ENCODE measurements at places on chromosomes 4 and X.

DNA sequence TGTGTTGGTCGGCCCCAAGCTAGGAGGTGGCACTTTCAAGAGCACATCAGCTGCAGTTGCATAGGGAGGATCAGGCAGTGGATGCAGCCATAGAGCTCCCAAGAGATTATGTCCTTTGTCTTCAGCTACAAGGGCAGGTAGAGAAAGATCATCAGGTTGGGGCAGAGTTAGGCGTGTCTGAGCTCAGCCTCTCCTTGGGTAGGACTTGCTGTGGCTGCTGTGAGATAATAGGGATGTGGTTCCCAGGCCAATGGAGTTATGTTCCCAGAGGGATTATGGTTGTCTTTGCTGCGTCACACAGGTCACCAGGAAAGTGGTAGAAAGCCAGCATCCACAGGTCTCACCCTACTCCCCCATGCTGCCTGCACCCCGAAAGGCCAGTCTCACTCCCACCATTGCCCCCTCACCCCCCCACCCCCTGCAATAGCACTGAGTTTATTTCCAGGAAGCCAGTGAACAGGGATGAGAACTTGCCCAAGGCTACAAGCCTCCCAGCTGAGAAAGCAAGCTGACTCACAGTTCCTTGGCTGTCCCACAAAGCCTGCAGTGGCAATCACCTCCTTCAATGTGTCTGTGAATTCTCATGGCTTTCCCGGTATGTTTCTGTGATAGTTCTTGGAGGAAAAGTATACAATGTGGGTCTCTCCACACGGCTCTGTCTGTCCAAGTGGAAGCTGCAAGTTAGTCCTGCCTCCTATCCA is 148.4 kb downstream of the STPG2 start:
- no peak for DNase-seq

GRCh38 chr4:176575141-176575730 is 217.5 kb downstream of the VEGFC start:
- no peak for DNase-seq

- DNase-seq: no peak
Observed at GRCh38 chr4:15965325-15965724, 2.4 kb upstream of the FGFBP2 start.

DNA sequence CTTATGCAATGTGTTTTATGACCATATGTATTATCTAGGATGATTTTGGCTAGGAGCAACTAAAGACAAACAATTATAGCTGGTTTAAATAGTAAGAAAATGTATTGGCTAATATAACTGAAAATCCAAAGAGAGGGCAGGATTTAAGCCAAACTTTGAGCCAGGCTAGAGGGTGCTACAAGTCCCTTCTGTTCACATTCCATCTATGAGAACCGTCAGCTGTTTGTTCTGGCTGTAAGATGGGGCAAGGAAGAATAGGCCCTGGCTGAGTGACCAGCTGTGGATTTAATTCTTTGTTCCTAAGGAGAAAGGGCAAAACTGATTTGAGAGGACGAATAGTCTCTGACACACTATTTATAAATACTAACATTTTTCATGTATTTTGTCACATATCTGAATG is 79.2 kb upstream of the UGT8 start:
- DNase-seq: no peak

- DNase-seq: no peak
Observed at GRCh38 chr4:24809376-24809775, 14.0 kb downstream of the SOD3 start.

DNA sequence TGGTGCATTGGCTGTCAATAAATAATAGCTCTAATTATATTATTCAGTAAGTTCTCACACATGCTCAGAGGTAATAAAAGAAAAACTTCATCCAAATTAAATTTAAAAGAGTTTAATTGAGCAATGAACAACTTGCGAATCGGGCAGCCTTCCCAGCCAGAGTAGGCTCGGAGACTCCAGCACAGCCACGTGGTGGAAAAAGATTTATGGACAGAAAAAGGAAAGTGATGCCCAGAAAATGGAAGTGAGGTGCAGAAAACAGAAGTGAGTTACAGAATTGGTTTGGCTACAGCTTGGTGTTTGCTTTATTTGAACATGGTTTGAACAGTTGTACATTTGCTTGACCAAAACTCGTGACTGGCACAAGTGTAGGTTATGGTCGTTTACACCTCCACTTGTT is 13.6 kb upstream of the BOD1L1 start:
- DNase-seq: no peak

DNA sequence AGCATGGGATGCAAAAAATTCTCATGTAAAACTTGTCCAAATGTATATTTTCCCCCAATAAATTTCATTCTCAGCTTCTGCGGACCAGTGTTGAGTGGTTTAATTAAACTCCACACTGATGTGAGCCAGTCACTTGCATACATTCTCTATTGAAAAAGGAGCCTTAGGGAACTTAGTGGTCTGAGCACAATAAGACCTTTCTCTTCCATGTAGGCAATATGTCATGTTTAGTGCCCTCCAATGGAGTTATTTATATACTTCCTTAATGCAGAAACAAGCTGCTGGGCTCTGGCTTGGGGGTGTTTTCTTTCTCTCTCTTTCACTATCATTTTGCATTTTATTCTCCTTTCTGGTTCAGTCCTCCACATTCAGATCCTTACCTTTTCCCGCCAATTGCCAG is 196.9 kb downstream of the ANAPC10 start:
- DNase-seq: no peak

GRCh38 chrX:40011322-40012038 is 86.3 kb downstream of the BCOR start:
- no peak for DNase-seq

- DNase-seq: no peak
Observed at GRCh38 chr4:55086578-55086977, 38.8 kb downstream of the KDR start.

DNA sequence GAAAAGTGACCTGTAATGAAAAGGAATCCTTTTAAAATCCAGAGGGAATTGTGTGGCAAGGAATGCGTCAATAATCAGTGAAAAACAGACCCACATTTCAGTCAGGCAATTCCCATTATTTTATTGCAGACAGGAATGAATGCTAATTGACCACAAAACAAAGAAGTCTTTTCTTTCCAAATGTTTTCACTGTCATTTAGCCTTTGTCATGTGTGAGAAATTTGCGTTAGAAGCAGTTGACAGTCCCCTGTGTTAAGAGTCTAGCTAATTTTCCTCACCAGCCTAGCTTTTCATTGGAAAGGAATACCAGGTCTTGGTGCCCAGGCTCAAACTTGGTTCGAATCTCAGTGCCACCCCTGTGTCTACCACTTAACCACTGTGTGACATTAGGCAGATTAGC is 83.4 kb downstream of the KIT start:
- DNase-seq: no peak

GRCh38 chr4:181536811-181537434 is 706.3 kb upstream of the TENM3 start:
- no peak for DNase-seq

DNA sequence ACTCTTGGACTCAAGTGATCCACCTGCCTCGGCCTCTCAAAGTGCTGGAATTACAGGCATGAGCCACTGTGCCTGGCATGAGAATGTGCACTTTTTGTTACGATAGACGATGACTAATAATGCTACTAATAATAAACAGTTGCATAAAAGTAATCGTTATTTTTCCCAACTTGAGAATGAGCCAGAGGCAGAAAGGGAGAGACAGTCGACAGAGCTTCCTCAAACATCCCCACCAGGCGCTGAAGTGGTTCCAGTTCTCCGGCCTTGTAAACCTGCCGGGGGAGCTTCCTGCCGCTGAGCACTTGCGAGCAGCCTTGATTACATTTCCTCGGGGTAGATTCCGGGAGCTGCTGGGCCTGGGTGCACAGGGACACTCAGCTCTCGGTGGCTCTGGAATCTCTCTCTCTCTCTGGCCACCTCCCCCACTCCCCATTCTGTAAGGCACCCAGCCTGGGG is 8.9 kb upstream of the HTRA3 start:
- no peak for DNase-seq

GRCh38 chrX:63402106-63402505 is 51.0 kb upstream of the SPIN4 start:
- DNase-seq: no peak

DNA sequence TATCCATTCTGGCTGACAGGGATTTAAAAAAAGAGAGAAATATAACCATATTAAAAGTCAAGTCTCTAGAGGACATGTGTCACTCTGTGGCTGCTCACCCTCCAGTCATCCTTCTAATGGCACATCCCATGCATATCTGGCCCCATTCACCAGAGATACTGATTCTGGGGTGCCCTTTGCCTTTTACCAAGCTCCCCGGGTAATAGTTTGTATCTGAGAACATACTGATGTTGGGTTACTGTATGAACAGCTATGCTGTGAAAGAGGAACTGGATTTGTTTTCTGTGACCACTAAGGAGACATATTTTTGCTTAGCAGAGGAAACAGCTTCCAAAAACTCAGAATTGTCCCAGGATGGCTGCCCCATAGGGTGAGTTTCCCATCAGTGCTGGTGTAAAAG is 56.0 kb downstream of the SAT1 start:
- no peak for DNase-seq
